ENCODE measurements at places on chromosomes 7 and 10.

GRCh38 chr7:20721086-20721810, 65.4 kb downstream of the SP8 start:
- DNase-seq = no peak

DNA sequence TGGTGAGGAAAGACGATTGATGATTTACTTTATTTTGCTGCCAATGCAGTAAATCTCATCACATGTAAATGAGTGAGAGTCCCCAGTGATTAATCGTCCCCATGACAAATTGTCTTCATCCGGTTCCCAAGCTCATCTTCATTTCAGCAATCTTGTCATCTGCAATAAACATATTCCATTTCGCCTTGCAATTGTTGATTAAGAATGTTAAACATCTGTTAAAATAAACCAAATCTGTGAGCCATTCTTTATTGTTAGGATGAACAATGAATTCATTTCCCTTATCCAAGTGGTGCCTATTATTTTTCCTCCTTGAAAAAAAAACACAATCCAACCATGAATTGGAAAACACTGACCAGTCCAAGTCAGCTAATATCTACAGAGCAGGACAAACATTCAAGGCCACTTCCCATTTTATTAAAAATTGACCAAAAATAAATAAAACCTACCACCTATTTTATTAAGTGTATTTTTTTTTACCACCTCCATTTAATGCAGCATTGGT, 36.5 kb downstream of the NPS start:
- no peak for DNase-seq

DNA sequence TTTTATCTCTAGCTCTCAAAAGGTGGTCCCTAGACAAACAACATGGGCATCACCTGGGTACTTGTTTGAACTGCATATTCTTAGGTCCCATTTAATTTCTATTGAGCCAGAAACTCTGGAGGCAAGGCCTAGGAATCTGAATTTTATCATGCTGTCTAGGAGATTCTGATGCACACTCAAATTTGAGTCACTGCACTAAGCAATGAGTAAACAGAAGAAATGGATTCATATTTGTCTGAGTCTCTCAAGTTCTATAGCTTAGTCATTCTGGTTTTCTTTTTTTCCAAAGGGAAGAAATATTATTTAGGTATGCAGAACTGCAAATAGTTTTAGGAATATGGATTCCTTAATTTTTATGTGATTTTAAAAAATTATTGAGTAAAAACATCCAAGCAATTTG, 185.5 kb downstream of the SEMA3A start:
- DNase-seq = no peak

- DNase-seq = no peak
These were observed 4.4 kb upstream of the GALNTL5 start for GRCh38 chr7:151951672-151952338.

DNA sequence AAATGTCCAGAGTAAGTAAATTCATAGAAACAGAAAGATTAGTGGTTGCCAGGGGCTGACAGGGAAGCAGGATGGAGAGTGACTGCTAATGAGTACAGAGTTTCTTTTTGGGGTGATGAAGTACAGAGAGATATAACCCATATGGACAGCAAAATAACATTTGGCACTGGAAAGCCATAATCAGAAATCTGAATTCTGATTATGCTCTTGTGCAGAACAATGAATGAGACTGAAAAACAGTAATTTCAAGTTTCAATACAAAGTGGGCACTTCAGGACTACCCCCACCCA, 4.5 kb downstream of the RHEB start:
- no peak for DNase-seq

DNA sequence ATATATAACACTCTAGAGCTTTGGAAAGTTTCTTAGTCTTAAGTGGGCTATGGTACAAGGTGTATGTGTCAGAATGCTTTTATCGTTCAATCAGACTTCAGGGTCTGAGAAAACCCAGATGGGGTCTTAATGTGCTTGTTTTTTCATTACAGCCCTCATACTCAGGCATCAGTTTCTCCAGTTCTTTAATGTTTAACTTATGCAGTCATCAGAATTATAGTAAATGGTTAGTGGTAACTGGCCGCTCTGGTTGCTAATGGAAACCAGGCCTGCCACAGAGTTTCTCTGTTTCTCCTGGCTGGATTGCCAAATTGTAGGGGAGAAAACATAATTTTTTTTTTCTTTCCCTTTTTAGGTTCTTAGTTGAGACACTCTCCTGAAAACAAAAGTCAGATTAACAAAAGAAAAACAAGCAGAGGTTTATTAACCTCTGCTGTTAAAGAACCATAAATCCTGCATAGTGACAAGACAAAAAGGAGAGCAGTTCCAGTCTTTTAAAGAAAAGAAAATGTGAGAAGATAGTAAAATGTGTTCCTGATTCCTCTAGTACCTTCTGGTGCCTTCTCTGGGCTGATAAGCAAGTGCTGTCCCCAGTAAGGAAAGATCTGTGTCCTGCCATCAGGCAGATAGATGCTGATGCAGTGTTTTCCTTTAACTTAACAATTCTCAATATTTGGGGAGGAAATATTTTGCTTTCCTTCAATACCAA, 21.5 kb upstream of the GHITM start:
- no peak for DNase-seq

DNA sequence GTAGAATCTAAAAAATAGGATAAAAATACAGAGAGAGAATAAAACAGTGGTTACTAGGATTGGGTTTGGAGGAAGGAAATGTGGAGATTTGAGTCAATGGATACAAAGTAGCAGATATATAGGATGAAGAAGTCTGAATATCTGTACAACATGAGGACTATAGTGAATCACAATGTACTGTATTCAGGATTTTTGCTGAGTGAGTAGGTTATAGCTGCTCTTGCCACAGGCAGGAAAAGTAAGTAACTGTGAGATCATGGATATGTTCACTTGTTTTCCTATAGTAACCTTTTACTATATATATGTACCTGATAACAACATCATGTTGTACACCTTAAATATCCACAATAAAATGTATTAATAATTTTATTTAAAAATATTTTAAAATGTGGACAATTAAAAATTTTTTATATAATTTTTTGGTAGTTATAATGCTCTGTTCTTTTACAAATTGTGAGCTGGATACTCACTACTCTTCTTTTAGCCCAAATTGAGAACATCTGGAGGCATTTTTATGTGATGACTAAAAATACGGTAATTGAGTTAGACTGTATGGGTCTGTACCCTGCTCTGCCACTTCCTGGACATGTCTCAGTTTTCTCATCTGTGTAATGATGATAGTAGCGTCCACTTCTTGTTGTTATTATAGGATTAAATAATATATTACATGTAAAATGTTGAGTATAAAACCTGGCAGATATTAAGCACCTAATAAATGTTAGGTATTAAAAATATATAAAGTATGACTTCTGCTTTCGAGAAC, 439.1 kb downstream of the AUTS2 start:
- no peak for DNase-seq

DNA sequence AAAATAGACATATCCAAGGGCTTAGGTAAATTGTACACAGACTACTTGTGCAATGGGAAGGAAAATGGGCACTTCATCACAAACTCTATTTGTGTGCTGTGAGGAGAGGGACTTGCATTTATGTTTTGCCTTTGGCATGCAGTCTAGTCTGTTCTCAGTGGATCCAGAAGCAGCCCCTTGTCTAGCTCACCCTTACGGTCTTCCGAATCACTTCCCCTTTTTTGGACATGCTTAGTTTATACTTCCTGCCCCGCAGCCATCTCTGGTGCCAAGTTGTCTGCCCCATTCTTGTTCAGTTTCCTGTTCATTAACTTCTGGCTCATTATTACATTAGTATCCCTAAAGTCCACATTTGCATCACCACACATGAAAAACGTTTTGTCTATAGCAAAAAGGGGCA, 161.6 kb downstream of the NRCAM start:
- DNase-seq = no peak

DNA sequence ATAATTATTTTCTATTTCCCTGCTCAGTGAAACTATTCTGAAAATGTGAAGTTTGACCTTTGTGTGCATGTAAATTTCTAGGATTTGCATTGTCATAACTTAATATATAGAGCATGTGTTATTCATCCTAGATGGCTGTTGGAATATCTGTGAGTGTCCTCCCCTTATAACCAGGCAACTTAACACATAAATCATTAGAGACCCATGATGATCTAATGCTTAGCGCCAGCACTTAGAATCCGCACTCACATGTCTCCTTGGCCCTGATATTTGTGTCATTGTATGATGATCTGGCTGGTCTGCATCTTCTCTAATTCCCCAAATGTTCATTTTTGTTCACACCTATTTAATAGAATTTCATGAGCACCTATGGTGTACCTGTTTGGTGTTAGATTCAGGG, 1354.5 kb downstream of the XPNPEP1 start:
- DNase-seq = no peak

GRCh38 chr10:75404815-75405597, 3.4 kb upstream of the ZNF503 start:
- no peak for DNase-seq

- no peak for DNase-seq
These were observed 20.9 kb downstream of the ANKRD7 start for GRCh38 chr7:118245267-118246040.

DNA sequence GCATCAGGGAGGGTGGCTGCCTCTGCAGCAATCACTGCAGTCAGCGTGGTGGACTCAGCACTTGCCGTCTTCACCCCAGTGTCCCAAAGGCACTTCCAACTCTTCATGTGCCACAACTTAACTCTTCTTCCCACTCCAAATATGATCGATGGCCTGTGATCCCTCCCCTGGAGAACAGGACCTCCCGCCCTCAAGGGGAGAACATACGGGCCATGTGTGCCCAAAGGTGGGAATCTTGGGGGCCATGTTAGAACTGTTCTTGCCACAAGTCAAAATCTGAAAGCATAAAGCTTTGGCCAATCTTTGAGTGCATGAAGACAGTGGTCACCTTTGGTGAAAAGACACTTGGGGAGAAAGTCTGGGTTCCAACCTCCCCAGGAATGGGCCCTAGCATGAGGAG, 368.5 kb upstream of the MGMT start:
- DNase-seq = no peak

DNA sequence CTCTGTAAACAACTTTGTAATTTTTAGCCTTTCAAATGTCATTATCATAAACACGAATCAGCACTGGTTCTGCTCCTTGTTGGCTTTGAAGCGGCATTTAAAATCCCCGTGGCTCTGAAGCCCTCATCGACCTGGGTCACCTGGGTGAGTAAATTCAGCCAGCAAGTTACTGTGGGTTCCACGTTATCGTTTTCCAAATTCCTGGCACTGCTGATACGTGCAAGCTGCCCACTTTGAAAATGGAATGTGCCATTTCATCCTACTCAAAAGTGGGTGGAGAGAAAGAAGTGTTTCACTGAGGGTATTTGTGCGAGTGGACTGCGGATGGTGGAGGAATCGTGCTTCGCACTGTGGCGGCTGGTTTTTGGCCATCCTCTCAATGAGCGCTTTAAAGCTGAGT, 281.7 kb downstream of the KLF6 start:
- DNase-seq = no peak

GRCh38 chr7:130912862-130913638, 179.0 kb upstream of the KLF14 start:
- DNase-seq = no peak

GRCh38 chr7:120944826-120945562, 5.6 kb upstream of the ING3 start:
- DNase-seq = no peak

- no peak for DNase-seq
These were observed 3.3 kb downstream of the SEMA3A start for GRCh38 chr7:84191261-84191660.

DNA sequence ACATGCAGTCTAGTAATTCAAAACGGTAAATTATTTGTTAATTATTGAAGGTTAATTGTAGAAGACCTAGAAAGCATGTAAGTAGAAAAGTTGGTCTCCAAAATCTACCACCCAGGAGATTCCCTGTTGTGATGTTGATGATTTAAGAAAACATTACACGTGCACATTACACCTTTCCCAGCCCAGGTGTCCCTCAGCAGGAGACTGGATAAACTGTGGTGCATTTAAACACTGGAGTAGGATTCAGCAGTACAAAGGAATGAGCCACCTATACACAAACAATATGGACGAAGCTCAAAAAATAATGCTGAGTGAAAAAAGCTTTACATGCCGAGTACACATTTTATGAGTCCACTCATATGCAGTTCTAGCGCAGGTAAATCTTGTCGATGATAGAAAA, 109.0 kb upstream of the STARD3NL start:
- DNase-seq = no peak

DNA sequence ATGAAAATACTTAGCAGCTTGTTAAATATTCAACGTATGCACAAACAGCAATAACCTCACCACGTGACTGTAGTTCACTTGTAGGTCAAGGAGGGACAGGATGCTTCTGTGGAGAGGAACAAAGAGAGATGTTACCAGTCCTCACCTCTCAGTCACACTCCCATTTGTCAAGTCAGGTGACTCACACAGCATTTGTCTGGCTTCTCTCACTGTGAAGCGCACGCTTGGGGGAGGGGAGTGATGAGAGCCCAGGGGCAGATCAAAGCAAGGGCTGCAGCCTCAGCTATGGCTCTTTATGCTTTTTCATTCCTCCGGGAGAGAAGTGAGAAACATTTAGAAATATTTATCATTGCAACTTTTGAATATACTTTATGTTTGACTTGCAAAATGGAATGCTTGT, 2.9 kb upstream of the RBM20 start:
- DNase-seq = peak; percentile 70

GRCh38 chr7:91348711-91349110, 84.5 kb downstream of the FZD1 start:
- DNase-seq = no peak

- DNase-seq = no peak
These were observed 257.3 kb downstream of the TRIL start for GRCh38 chr7:28700790-28701203.

- DNase-seq = no peak
These were observed 53.9 kb downstream of the TFEC start for GRCh38 chr7:115976651-115977050.

GRCh38 chr10:119726676-119727261, 919 bp downstream of the INPP5F start:
- DNase-seq = no peak

GRCh38 chr7:128858380-128859231, 4.0 kb upstream of the ATP6V1F start:
- DNase-seq = no peak

DNA sequence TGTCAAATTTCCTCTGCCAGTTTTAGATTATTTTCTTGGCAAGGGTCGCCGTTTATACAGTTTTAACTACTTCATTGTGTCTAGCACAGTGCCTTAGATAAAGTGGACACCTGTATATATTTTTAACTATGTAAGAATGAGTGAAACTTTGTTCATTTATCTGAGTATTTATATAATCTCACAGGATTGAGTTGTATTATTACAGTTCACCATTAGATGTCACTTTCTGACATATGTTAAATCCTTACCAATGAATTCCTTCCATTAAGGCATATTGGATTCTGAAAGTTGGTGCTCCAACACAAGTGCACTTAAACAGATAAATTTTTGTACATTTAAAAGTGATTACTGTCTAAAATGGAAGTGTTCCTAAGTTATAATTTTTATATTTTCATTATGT, 43.0 kb downstream of the ZMYND11 start:
- DNase-seq = no peak

DNA sequence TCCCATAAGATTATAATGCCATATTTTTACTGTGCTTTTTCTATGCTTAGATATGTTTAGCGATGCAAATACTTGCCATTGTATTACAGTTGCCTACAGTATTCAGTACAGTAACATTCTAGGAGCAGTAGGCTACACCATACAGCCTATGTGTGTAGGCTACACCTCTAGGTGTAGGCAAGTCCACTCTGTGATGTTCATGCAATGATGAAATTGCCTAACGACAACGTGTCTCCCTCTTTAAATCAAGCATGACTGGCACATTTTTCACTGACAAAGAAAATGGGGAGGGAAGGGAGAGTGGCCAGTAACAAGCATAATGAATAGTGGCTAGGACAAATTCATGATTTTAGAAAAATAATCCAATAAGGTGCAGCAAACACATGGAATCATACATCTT, 1.7 kb downstream of the NCAPG2 start:
- DNase-seq = no peak

- DNase-seq = no peak
These were observed 83.7 kb upstream of the DUSP5 start for GRCh38 chr10:110413903-110414547.

All from iPS DF 6.9 (cell line).